ENCODE measurements at places on chromosomes 16 and 17.

- peak; percentile 85 for DNase-seq
Observed at GRCh38 chr16:57166951-57167350, 18.9 kb downstream of the PSME3IP1 start.

GRCh38 chr17:2975469-2975958 is 87.9 kb downstream of the OR1D5 start:
- peak; percentile 58 for DNase-seq

DNA sequence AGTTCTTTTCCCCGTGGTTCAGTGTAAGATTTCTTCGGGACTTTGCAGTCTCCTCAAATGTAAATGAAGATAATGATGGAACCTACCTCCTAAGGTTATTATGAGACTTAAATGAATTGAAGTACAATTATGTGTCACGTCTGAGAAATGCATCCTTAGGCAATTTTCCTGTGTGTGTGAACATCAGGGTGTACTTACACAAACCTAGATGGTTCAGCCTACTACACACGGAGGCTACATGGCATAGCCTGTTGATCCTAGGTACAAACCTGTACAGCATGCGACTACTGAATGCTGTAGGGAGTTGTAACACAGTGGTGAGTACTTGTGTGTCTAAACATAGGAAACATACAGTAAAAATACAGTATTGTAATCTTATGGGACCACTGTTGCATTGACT is 1.1 kb upstream of the FAM20A start:
- no peak for DNase-seq

- no peak for DNase-seq
Observed at GRCh38 chr17:18117533-18117932, 9.0 kb downstream of the MYO15A start.

DNA sequence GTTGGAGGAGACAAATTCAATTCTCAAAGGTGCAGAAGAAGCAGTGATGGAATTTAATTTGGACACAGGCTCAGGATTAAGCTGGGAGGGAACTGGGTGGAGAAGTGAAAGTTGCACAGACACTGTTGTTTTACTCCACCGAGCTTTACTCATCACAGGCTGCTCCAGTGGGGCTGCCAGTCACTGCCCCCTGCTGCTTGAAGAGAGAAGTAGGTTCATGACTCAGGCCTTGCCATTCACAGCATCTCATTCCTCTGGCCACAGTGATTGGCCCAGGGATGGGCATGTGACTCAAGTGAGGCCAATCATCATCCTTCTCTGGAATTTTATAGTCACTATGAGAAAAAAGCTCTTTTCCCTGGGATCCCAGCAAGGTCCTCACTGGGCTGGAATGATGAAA is 11.8 kb downstream of the GNAO1 start:
- no peak for DNase-seq

DNA sequence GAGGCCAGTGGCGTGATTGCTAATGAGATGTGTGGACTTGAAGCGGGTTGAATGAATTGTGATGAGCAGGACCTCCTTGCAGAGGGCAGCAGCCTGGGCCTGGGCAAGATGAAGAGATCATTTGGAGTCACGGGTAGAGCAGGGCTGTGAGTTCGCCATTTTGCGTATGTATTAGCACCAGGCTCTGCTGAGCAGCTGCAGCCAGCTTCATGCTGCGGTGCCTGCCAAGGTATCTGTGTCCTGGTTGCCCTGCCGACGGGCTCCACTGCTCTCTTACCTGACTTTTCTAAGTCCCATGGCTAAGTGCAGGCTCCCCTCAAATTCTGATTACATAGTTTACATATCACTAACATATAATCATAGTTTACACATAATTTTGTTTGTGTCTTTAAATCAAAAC is 295.7 kb downstream of the SNX29 start:
- no peak for DNase-seq

DNA sequence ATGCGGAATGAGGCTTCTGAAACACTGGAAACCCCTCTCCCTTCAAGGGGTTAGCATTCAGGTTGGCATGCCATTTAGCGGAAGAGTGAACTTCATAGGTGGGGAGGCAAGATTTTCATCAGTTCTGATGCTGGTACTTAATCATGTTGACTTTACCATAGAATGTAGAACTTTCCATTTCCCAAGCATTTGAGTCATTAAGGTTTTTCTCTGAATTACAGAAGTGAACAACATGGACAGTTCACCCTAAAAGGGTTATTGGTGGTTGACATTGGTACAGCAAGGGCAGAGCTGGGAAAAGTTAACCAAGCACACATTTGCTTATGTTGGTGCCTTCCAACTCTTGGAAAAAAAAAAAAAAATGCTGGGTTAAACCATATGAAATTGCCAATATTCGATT is 39.1 kb downstream of the GAN start:
- DNase-seq: no peak

DNA sequence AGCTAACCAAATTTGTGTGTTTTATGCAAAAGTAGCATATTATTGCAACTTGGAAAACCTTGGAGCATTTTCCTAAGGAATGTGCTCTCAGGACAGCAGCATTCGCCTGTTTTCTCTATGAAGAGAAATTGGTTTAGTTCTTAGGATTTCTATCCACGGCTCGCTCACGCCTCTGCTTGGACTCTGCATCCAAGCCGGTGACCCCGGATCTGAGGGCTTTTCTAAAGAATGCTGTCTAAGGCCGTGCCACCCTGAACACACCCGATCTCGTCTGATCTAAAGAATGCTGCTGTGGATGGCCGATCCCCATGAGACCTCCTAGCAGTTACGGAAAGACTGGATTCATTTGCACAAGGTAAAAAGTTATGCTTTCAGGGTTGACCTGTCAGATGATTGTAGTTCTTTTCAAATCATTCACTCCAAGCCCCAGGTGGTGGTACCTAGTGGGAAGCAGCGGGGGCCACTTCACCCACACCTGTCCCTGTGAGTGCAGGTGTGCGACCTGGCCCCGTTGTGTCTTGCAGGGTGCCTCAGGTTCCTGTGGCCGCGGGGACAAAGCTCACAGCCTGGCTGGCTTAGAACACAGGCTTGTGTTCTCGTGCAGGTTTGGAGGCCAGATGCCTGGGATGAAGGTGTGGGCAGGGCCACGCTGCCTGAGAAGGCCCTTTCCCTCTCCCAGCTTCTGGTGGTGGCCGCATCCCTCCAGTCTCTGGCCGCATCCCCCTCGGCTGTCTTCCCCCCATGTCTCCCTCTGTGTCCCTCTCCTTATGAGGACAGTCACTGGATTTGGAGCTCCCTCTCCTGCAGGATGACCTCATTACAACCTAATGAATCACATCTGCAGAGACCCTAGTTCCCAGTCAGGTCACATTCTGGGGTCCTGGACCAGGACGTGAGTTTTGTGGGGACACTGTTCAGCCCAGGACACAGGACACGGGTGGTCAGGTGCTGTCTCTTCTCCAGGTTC is 71.1 kb downstream of the BANP start:
- no peak for DNase-seq

DNA sequence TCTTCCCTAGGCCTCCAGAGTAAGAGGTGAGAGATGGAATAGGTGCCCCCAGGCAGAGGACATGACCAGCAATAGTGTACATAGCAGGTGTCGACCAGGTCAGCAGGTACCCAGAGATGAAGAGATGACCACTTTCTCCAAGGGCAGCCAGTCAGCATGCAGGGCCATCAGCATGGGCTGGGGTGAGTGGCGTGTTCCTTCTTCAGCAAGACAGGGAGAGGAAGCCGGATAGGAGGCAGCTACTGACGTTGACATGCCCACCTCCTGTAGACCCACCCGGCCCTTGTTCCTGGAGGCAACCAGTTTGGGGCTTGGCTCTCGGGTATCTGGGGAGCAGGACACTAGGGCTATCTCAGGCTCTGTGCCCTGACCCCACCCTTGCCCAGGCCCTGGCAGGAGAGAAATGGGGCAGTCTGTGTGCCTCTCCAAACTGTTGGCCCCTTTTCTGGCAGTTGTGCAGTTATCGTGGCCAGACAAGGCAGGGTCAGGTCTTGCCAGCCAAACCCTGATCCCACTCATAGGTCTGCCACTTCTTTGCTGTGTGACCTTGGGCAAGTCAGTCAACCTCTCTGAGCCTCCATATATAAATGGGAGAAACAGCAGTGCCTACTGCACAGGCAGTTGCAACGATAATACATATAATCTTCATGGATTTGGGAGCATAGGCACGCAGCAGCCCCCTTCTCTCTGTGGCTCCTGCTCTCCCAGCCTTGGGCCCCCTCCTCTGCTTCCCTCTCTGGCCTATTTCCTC is 1.4 kb upstream of the NDRG4 start:
- no peak for DNase-seq

DNA sequence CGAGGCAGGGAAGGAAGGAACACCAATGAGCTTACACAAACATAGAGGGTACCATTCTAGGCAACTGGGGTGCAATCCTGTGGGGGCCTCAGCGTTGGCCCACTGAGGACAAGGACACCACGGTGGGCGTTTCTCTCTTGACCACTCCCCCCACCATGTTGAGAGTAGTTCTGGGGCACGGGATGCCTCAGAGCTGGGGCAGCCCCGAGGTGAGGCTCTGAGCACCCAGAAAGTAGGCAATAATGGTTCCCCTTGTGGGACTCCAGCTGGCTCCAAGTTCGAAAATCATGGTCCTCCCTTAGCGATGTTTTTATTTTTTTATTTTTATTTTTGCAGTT is 5.1 kb downstream of the PRSS21 start:
- DNase-seq: no peak

GRCh38 chr17:30321314-30321713 is 12.5 kb downstream of the TMIGD1 start:
- DNase-seq: no peak

- DNase-seq: no peak
Observed at GRCh38 chr16:25692742-25693508, 1.2 kb downstream of the HS3ST4 start.

- DNase-seq: no peak
Observed at GRCh38 chr17:79023180-79023705, 726 bp upstream of the C1QTNF1 start.

DNA sequence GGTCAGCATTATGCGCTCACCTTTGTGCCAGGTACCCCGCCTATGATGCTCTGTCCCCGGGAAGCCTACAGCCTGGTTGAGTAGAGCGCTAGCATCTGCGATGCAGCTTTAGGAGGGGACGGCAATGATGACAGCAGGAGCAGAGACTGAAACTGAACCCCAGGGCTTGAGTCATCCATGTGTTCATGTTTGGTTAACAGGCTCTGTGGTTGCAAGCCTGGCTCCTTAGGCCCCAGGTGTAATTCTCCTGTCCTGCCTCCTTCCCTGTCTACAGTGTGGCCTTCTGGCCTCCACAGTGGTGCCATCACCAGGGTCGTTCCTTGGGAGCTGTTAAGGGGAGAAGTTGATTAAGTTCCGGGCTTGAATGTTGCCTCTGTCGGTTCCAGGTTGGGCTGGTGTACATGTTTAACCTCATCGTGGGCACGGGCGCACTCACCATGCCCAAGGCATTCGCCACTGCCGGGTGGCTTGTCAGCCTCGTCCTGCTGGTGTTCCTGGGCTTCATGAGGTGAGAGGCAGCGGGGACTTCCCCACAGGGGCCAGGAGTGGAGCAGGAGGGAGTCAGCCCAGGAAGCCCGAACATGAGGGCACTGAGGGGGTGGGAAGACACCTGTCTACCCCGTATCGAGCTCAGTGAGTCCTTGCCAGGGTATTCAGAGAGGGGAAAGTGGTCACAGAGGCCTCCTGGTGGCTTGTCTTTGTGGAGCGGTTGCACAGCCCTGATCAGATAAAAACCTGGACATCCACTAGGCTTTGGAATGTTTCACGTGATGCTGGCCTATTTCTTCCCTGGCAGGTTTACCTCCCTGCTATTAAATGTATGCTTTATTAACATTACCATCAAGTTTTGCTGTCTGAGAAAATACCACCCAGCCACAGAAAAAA is 9.2 kb upstream of the NAT9 start:
- DNase-seq: peak; percentile 46

DNA sequence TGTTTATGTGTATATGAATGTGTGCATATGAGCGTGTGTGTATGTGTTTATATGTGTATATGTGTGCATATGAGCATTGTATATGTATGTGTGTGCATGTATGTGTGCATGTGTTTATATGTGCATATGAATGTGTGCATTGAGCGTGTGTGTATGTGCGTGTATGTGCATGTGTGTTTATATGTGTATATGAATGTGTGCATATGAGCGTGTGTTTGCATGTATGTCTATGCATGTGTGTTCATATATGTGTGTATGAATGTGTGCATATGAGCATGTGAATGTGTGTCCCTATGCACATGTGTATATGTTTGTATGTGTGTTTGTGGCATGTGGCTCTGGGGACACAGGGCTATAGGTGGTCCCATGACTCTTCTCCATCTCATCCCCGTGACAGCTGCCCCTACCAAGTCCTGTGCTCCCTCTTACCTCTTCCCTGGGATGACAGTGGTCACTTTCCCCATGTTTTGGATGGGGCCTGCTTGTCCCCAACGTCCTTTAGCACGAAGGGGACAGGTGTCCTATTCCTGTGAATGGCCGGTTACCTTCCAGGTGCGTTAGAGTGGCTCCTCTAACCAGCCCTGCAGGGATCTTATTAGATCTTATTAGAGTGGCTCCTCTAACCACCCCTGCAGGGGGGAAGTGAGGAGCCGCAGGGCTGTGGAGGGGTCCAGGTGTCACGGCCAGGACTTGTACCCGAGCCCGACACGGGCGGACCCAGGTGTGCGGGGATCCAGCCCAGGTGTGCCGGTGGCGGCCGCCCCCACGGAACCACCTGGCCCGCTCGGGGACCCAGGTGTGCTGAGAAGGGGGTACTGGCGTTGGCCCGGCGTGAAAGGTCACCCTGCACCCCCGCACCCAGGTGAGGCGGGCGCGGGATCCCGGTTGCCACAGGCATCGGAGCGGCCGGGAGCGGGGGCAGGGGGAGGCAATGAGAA is 105.6 kb downstream of the SEC14L1 start:
- DNase-seq: no peak

- no peak for DNase-seq
Observed at GRCh38 chr16:31043352-31043751, 10.0 kb downstream of the STX4 start.

DNA sequence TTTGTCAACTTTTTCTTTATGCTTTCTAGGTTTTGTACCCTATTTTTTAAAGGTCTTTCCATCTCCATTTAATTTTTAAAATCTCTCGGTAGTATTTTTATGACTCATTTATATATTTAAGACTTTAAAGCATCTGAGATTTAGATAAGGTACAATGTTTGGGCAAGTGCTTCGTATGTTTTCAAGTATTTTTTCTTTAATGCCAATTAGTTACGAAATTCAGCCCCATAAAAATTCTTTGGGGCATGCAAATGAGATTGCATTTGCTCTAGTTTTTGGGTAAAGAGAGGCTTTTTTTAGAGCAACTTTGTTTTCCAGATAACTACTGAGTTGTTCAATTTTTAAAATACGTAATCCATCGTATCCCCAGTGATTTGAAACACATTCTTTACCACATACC is 65.3 kb upstream of the CRHR1 start:
- DNase-seq: no peak

DNA sequence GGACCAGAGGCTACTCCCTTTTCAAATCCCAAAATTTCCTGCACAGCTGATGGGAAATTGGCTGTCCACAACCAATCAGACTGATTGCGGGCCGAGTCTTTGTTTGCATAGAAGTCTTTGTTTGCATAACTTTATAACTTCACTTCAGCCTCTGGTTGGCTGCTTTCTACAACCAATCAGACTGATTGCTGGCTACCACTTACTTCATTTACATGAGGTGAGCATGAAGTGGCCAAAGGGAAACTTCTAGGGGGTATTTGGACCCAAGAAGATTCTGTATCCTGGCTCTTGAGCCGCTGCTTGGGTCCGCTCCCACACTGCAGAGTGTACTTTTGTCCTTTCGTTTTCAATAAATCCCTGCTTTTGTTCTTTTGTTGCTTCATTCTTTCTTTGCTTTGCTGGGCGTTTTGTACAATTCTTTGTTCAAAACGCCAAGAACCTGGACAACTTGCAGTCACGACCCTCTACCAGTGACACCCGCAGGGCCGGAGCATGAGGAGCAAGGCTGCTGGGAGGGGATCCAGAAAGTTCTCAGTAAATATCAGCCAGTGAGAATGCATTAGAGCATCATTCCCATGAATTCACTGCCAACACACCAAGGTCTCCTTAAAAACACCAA is 67.5 kb downstream of the IQCK start:
- DNase-seq: no peak

Data from thyroid gland (tissue), 4 donors.